CD4-positive, alpha-beta T cell treated with Interleukin-6 for 4 hours (primary cell): ENCODE measurements at places on chromosomes 1 and 21.

DNA sequence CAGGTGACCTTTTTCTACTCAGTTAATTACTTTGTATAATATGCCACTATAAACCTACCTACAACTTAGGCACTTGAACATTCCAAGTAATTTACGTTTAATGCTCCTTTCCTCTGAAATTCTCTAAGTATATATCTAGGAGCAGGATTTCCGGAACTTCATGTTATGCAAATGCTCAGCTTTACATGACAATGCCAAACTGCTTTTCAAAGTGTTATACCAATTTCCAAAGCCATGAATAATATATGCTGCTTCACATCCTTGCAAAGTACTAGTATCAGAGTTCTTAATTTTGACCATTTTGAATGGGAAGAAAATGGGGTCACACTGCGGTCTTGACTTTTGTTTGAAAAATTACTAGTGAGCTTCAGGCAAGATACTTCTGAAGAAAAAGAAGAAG is 5.8 kb upstream of the XCL1 start:
- no peak for DNase-seq

DNA sequence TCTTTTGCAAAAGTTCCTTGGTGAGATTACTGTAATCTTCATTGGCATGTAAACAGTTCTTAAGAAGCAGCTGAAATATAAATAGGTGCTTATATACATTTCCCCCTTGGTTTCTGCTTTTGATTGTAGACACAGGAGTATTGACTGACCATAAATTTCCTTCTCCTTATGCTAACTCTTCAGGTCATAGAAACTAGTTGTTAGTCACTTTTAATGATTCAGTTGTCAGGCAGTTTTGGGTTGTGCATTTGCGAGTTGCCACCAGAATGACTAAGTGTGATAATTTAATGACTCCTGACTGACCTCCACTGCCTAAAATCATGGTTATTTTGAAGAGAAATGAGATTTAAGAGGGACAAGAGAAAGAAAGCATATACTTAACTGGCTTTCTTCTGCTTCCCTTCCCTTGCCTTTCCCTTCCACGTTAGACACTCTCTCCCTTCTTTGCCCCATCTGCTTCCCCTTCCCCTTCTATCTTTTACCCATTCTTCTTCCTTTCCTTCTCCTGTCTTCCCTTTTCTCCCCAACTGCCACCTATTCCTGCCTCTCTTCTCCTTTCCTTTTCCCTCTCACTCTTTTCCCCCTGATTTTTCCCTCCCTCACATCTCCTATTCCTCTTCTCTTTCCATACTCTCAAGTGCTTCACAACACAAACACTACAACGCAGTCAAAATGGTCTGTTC is 12.3 kb downstream of the ZMPSTE24 start:
- DNase-seq: no peak

- no peak for DNase-seq
Measured at GRCh38 chr1:97163591-97164275, 442.1 kb downstream of the PTBP2 start.

- peak; percentile 41 for DNase-seq
Measured at GRCh38 chr1:54280651-54281050, 80.7 kb downstream of the MRPL37 start.

DNA sequence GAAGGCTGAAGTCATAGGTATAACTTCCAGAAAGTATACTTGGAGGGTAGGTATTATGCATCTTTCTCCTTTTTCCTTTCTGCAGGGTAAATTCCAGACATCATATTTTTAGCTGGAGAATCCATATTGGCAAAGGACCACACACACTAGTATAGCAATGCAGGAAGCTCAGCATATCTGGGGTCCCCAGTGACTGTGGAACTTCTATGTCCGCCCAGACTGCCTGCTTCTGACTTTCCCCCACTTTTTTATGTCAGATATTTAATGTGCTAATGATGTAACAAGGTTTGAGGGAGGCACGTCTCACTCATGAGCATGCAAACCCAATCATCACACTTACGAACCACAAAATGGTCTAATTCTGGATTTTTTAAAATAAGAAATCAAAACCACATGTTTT is 90.4 kb downstream of the BACH1 start:
- DNase-seq: no peak

DNA sequence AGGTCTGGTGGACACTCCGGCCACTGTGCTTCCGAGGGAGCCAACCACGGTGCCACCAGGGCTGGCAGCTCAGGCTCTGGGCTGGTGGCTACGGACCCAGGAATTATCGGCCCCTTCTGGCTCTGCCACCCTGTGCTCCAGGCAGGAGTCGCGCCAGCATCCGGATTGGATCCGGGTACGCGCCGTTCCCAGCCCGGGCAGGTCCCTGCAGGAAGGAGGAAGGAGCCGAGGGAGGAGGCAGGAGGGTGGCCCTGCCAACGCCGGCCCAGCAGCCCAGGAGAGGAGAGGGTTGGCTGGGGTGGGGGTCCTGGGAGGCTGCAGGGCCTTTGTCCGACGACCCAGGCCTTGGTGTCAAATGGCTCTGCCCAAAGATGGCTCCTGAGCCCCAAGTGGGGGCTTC is 160.5 kb downstream of the CASZ1 start:
- no peak for DNase-seq

DNA sequence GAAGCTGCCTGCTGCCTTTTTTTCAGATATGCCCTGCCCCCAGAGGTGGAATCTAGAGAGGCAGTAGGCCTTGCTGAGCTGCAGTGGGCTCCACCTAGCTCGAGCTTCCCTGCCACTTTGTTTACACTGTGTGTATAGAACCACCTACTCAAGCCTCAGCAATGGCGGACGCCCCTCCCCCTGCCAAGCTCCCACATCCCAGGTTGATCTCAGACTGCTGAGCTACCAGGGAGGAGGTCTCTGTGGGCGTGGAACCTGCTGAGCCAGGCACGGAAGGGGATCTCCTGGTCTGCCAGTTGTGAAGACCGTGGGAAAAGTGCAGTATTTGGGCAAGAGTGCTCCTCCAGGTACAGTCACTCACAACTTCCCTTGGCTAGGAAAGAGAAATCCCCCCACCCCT is 65.1 kb downstream of the MSH4 start:
- DNase-seq: no peak

DNA sequence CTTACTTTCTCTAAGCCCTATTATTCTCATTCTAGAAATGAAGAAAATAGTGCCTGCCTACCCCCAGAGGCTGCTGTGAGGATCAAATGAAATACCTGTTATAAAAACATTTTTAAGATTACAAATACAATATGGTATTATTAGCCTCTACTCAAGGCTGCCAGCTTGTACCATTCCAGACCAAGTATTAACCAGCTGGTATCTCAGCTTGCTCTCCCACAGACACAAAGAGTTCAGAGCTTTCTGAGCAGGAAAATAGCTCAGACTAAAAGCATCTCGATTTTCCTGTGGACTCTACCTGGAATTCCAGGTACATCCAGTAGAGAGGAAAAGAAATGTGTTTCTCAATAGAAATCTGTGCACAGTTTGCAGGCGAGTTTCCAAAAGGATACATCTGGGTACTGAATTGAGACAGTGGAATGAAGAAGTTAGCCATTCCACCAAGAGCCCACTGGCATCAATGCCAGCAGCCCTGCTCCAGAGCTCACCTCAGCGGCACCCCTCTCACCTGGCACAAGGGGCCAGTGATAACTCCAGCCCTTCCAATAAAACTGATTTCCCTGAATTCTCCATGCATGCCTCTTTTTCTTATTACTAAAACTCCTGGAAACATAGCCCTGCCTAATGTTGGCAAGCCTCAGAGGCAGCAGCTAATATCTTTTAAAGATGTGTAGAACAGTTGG is 31.0 kb downstream of the TGFBR3 start:
- no peak for DNase-seq

GRCh38 chr1:238606896-238607295 is 716.2 kb upstream of the ZP4 start:
- no peak for DNase-seq

DNA sequence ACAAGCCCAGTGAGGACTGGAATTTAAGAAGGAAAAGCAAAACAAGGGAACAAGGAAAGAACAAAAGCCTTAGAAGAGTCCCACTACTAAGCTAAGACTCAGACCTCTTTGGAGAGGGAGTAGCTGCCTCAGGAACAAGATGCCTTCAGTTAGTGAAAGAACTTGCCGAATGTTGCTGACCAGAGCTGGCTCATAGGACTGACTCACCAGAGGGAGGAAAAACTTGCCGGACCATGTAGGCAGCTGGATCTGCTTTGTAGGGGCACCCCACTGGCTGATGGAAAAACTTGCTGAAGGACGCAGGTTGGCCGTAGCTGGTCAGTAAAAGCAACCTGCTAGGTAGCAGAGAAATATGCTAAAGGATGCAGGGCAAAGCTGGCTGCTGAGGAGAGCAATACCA is 15.3 kb upstream of the ZSWIM5 start:
- DNase-seq: no peak

DNA sequence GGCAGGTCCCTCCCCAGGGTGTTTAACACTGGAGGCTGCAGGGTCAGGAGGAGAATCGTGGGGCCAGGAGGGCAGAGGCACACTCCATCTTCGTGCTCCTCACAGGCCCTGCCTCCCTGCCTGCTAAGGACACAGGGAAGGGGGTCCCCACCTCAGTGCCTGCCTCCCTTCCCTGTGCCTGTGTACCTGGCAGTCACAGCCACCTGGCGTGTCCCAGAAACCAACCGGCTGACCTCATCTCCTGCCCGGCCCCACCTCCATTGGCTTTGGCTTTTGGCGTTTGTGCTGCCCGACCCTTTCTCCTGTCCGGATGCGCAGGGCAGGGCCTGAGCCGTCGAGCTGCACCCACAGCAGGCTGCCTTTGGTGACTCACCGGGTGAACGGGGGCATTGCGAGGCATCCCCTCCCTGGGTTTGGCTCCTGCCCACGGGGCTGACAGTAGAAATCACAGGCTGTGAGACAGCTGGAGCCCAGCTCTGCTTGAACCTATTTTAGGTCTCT is 623 bp upstream of the BGLAP start:
- no peak for DNase-seq

- DNase-seq: no peak
Measured at GRCh38 chr1:109263234-109263596, 13.9 kb downstream of the CELSR2 start.

DNA sequence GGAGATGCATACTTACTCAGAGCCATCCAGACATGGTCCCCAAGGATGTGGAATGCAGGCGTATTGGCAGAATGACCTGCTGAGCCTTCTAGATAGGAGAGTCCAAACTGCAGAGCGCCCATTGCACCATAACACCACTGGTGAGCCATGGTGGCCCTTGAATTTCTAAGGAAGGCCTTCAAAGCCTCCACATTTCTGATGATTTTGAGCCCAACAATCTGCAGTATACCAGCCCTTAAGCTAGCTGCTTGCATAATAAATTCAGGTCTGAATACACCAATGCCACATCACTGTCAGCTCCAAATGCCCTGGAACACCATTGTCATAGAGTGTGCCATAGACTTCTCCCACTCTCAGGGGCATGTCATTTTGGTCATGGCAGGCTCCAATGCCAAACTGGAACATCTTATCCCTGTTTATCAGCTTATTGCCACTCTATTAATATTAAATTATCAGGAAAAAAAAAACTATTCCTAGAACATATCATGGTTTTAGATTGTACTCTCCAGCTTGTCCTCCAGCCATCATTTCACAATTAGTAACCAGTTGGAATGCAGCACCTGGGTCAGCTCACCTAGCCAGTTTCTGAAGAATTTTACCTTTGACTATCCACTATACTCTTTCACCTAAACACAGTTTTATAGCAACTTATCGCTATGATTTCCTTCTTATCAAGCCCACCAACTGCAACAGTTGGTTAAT is 26.9 kb downstream of the NPHS2 start:
- no peak for DNase-seq

GRCh38 chr1:47390843-47391242 is 25.2 kb upstream of the FOXE3 start:
- no peak for DNase-seq

GRCh38 chr1:77394166-77394565 is 112.3 kb downstream of the AK5 start:
- DNase-seq: no peak

GRCh38 chr1:203273869-203274602 is 31.3 kb upstream of the BTG2 start:
- DNase-seq: peak; percentile 52

GRCh38 chr1:196887515-196888239 is at the start of gene CFHR4:
Gene CFHR4 (plus strand): TSS chr1:196888052. CDS start chr1:196888151, 99 bp downstream.
- no peak for DNase-seq

DNA sequence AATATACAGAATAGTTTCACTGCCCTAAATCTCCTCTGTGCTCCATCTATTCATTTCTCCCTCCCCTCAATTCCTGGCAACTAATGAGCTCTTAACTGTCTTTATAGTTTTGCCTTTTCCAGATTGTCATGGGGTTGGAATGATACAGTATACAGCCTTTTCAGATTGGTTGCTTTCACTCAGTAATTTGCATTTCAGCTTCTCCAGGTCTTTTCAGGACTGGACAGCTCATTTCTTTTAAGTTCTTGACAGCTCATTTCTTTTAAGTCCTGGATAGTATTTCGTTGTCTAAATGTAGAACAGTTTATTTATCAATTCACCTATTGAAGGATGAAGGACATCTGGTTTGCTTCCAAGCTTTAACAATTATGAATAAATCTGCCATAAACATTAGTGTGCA is 22.6 kb downstream of the KRTAP21-3 start:
- DNase-seq: no peak

DNA sequence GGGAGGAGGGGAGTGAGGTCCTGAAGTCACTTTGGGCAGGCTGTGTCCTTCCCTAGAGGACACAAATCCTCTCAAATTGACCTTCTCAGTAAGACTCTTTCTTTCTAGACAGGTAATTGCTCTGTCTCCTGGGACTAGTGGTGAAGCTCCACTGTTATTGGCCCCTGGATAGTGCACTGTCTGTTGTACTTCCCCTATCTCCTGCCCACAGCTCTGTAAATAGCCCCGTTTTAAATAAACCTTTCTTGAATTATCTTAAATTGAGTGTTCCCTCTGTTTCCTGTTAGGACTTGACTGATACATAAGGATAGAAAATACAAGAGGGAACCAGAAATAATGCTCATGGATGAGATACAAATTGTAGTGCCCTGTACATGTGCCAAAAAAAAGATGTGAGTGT is 229.5 kb upstream of the USP24 start:
- no peak for DNase-seq

DNA sequence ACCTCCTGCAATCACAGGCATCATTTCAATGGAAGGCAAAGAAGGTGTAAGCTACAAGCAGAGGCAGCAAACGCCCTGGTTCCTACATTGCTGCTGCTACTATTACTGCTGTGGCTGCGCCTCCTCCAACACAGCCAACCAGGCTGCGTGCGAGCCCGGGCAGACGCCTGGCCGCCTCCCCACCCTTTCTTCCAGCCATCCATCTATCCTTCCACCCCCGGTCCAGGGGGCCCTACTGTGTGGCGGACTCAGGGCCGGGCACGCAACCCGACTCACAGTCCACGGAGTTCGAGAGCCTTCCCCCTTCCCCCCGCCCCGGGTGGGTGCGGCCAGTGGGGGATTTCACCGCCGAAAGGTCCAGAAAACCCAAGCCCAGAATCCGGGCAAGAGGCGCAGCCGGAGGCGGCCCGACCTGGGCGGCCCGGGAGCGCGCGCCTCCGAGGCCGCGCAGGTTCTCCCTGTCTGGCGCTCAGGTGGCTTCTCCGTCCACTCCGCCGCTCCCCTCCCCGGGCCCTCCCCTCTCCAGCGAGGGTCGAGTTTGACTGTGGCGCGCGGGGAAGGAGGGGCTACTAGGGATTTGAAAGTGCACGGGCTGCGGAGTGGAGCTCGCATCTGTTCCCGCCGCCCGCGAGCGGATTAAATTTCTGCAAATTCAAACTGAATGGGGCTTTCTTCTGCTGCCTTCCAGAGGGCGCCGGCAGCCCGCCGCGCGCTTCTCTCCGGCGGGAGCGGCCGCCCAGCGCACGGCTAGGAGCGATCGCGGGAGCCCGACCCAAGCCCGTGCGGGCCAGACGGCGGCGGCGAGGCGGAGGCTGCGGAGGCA is at the start of gene HUNK:
Gene HUNK (plus strand): TSS at position 569 of the 823 bp plus-strand sequence. CDS start 655 bp downstream, outside the sequence.
- no peak for DNase-seq
